ENCODE measurements at places on chromosomes 1 and 21.
A peak's percentile ranks its signal among the peaks of the same experiment; 100 is the strongest.

GRCh38 chr1:153533689-153534201, 2.0 kb downstream of the S100A6 start:
- no peak for DNase-seq

GRCh38 chr1:202112859-202113689, 9.6 kb upstream of the GPR37L1 start:
- no peak for DNase-seq

DNA sequence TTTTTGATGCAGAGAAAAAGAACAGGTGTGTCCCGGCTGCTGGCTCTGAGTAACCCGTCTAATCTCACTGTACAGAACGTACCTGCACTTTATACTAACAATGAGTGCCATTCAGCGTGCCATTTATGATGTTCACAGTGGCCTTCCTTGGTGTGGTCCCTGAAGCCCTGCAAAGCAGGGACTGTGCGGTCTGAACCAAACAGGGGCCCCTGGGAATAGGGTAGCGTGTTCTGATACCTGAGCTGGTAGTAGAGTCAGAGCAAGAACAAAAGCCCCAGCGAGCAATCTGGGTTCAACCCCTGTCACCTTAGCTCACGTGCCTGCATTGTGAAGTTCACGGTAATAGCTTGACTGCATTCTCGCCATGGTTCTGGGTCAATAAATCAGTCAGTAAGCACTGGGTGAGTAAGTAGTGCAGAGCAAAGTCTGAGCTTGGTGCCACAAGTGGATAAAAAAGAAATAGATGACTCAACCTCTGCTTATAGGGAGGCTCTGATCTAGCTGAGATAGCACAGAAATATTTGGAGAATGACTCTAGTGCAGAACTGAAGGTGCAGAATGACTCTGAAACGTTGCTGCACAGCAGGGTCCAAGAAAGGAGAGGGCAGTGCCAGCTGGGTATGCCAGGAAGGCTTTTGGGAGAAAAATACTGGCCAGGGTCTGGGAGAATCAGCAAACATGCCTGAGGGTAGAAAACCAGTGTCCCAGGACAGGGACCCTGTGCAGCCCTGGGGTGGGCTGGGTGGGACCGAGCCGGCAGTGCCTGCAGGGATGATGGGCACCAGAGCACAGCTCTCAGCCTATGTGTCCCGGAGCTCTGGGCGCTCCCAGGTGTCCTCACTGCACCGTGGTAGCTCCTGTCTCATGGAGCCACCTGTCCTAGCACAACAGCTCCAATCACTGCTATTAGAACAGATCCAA, 125.9 kb downstream of the RHOU start:
- DNase-seq: no peak

GRCh38 chr1:156664046-156664766, 13.0 kb downstream of the NES start:
- peak; percentile 66 for DNase-seq

Data from glutamatergic neuron (in vitro differentiated cells).